Right cardiac atrium (tissue), 5 donors: ENCODE measurements at places on chromosomes 2 and 18. TPM values are rescaled to one million over a fixed set of nuclear protein-coding genes. Genes with fewer than 3 reads are reported as not detected.

DNA sequence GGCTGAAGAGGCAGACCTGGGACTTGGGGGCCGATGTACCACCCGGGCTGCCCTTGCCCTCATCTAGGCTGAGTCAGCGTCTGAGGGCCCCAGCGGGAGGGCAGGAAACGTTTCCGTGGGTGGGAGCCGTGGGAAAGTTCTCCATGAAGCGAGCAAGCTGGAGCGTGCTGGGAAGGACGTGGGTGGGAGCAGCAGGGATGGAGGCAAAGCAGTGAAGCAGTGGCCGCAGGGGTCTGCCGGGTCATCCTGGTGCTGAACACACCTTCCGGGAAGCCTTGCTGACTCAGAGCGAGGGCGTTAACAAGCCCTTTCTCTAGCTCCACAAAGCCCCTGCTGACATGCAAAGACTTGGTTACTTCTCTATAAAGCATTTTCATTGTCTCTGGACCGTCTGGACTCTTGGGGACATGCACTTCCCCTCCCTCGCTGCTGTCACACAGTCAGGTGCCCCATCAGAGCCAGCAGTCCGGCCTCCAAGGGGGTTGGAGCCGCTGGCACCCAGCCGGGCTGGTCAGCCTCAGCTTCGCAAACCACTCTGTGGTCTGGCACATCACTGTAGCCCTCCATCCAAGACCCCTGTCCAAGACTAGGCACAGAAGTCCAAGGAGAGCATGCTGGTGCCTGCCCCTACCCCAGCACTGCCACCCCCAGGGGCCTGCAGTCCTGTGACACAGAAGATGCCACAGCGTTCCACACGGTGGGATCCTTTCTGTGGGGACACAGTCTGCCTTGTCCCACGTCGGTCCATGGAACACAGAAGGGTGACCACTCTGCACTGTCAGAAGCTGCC is 115.1 kb upstream of the GPC1 start:
- no peak for DNase-seq

- DNase-seq: no peak
Measured at GRCh38 chr2:71348302-71348701, 16.7 kb downstream of the ZNF638 start.

Gene RPRM
- polyA plus RNA-seq: 0.32 TPM

DNA sequence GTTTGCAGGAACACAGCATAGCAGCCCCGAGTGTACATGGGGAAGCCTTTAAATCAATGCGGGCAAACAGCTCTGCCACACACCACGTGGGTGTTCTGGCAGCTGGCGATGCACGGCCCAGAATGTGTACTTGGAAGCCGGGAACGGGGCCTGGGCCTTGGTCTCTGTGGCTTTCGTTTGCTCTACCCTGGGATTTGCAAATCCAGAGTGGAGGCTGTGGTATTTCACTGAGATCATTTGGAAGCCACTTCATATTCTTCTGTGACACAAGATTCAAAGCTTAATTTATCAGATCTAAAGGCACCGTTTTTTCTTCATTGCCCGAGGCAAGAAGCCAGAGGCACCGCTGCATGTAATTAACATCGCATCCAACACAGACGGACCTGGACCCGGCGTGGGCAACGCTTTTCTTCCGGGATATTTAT is 246.3 kb upstream of the MYT1L start:
- no peak for DNase-seq

GRCh38 chr2:182866461-182867406 is at the start of gene FRZB:
FRZB (minus strand) TSS chr2:182866637; CDS start chr2:182866552, 85 bp downstream.
- DNase-seq: peak; percentile 86

GRCh38 chr2:85243101-85244072 is 84.4 kb downstream of the TGOLN2 start:
- DNase-seq: peak; percentile 86

Gene CHN1
- polyA plus RNA-seq: 5.3 TPM

Gene CFAP65
- not detected for polyA plus RNA-seq
